T-helper 2 cell treated with Interferon-gamma antibody and Interleukin-4, amounts not matched to agents 5 μg/mL and 100 μg/mL, for 36 hours (primary cell): ENCODE measurements at places on chromosomes 2 and 18.
A peak's percentile ranks its signal among the peaks of the same experiment; 100 is the strongest.

DNA sequence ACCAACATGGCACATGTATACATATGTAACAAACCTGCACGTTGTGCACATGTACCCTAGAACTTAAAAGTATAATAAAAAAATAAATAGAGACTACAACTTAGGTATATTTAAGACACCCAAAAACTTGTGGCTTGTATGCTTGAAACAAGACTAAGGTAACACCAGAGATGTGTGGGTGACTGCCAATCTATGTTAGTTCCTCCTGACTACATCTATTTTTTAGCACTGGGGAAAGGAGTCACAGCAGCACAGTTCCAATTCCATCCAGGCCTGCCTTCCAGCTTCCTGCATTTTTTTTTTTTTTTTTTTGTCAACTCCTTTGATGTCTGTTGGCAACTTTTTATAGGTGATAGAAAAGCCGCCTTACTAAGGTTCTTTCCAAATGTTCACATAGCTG is 18.2 kb downstream of the C2orf69 start:
- peaks cover 2% of the 10 kb centered on the region for H3K4me1 ChIP-seq
- H3K27ac ChIP-seq = no peak overlapping the region
- no peak overlapping the region for H3K4me3 ChIP-seq
- no peak for DNase-seq

- H3K27ac ChIP-seq = no peak overlapping the region
- peaks cover 6% of the 10 kb centered on the region for H3K4me1 ChIP-seq
Observed at GRCh38 chr2:168363347-168364092, 92.6 kb upstream of the CERS6 start.

GRCh38 chr18:7541835-7542234 is 25.3 kb upstream of the PTPRM start:
- H3K27me3 ChIP-seq = no peaks in the 10 kb centered on the region
- no peak overlapping the region for H3K27ac ChIP-seq
- DNase-seq = no peak
- H3K4me3 ChIP-seq = no peak overlapping the region
- no peaks in the 10 kb centered on the region for H3K36me3 ChIP-seq

GRCh38 chr18:42165922-42166513 is 211.0 kb downstream of the PIK3C3 start:
- H3K27me3 ChIP-seq = no peaks in the 10 kb centered on the region
- no peaks in the 10 kb centered on the region for H3K4me1 ChIP-seq
- no peak overlapping the region for H3K4me3 ChIP-seq
- H3K36me3 ChIP-seq = no peaks in the 10 kb centered on the region
- DNase-seq = no peak

- H3K27me3 ChIP-seq = no peaks in the 10 kb centered on the region
- no peak overlapping the region for H3K4me3 ChIP-seq
- no peak overlapping the region for H3K27ac ChIP-seq
- no peak for DNase-seq
- no peaks in the 10 kb centered on the region for H3K36me3 ChIP-seq
Observed at GRCh38 chr2:58620093-58620492, 379.0 kb upstream of the FANCL start.

DNA sequence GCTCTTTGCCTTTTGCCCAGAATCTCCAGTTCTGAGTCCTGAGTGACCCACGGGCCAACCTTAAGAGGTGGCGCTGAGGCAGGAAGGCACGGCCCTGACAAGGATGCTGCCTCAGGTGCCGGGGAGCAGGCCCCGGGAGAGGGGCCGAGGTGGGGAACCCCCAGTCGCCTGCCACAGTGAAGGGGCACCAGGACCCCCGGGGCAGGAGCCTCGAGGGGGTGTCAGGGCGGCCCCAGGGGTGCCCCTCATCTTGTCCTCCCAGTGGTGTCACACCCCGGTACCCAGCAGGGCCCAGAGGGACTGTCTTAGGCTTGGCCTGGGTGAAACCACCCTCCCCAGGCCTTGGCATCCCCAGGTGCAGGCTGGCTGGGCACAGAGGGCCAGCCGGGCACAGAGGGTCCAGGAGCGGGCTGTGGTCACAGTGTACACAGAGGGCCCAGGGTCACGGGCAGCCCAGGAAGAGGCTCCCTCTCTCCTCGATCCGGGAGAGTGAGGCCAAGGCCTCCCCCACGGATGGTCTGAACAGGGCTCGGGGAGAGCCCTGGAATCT is 1.0 kb downstream of the PDCD1 start:
- no peaks in the 10 kb centered on the region for H3K36me3 ChIP-seq
- peaks cover 22% of the 10 kb centered on the region for H3K4me1 ChIP-seq
- no peak for DNase-seq

- no peak overlapping the region for H3K4me3 ChIP-seq
- no peaks in the 10 kb centered on the region for H3K27me3 ChIP-seq
- H3K27ac ChIP-seq = no peak overlapping the region
- DNase-seq = no peak
Observed at GRCh38 chr2:102235491-102235890, 48.7 kb downstream of the IL1RL2 start.

DNA sequence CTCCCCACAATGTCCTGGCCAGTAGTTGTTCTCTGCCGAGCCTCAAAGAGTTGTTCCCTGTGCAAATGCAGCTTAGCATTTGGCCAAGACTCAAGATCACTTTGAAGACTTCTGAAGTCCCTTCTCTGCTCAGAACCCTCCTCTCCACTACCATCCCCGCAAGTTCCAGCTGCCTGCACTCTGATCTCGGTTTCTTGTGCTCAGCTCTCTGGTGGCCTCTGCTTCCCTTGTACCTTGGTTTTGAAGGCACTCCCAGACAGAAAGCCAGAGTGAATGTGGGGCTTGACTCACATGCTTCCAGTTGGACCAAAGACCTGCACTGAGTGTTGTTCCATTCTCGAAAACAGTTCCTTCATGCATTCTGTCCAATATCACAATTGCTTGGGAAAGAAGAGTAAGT is 28.6 kb downstream of the CRACDL start:
- no peak for DNase-seq
- peaks cover 30% of the 10 kb centered on the region for H3K4me1 ChIP-seq
- H3K27me3 ChIP-seq = peaks cover 17% of the 10 kb centered on the region
- no peak overlapping the region for H3K27ac ChIP-seq

GRCh38 chr2:59540864-59541263 is 1012.6 kb downstream of the BCL11A start:
- no peak overlapping the region for H3K27ac ChIP-seq
- DNase-seq = no peak
- H3K4me3 ChIP-seq = no peak overlapping the region
- H3K27me3 ChIP-seq = no peaks in the 10 kb centered on the region
- no peaks in the 10 kb centered on the region for H3K36me3 ChIP-seq

DNA sequence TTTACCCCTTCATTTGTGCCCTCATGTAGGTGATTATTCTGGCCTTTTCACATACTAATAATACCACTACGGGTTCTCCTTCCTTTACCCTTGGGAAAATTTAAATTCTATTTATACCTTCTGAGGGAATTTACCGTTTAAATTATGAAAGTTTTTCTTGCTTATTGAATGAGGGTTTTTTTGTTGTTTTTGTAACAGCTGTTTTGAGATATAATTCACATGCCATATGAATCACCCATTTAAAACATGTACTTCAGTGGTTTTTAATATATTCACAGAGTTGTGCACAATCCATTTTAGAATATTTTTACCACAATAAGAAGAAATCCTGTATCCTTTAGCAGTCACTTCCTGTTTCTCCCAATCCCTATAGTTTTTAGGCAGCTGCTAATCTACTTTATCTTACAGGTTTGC is 54.7 kb downstream of the EML4 start:
- DNase-seq = no peak
- no peak overlapping the region for H3K27ac ChIP-seq
- H3K4me3 ChIP-seq = no peak overlapping the region
- peaks cover 10% of the 10 kb centered on the region for H3K4me1 ChIP-seq
- H3K27me3 ChIP-seq = no peaks in the 10 kb centered on the region

GRCh38 chr2:120418174-120418787 is 72.3 kb downstream of the INHBB start:
- H3K4me3 ChIP-seq = no peak overlapping the region
- H3K27me3 ChIP-seq = peaks cover 4% of the 10 kb centered on the region
- DNase-seq = no peak
- H3K36me3 ChIP-seq = no peaks in the 10 kb centered on the region

GRCh38 chr2:72204786-72205503 is 57.3 kb upstream of the CYP26B1 start:
- DNase-seq = no peak
- H3K27ac ChIP-seq = no peak overlapping the region
- no peaks in the 10 kb centered on the region for H3K36me3 ChIP-seq
- H3K4me3 ChIP-seq = no peak overlapping the region
- H3K27me3 ChIP-seq = no peaks in the 10 kb centered on the region
- no peaks in the 10 kb centered on the region for H3K4me1 ChIP-seq

DNA sequence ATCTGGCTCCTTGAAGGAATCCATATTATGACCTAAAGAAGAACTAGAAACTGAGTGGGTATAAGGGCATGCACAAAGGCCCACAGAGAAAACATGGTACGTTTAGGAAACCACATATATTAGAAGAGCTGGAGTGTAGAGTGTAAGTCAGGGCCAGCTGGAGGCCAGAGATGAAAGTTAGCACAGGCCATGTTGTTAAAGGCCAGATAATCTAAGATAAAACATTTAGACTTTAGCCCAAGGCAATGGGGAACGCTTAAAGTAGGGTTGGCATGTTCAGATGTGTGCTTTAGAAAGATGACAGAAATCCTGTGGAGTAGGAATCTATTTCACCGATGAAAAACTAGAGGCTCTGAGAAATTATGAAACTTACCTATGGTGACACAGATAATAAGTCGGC is 229.1 kb upstream of the NRP2 start:
- peaks cover 33% of the 10 kb centered on the region for H3K27me3 ChIP-seq
- no peak for DNase-seq
- H3K4me1 ChIP-seq = no peaks in the 10 kb centered on the region

- peak overlapping the region; percentile 92 for H3K27ac ChIP-seq
- peaks cover 44% of the 10 kb centered on the region for H3K36me3 ChIP-seq
- peak overlapping the region; percentile 85 for H3K4me3 ChIP-seq
- no peaks in the 10 kb centered on the region for H3K27me3 ChIP-seq
Observed at GRCh38 chr2:190535121-190535439, 558 bp upstream of the NEMP2 start.

- H3K27me3 ChIP-seq = peaks cover 7% of the 10 kb centered on the region
- peaks cover 14% of the 10 kb centered on the region for H3K4me1 ChIP-seq
- H3K4me3 ChIP-seq = no peak overlapping the region
Observed at GRCh38 chr18:78410094-78410786, 569.4 kb upstream of the SALL3 start.

GRCh38 chr2:28697602-28698149 is 54.0 kb upstream of the PPP1CB start:
- no peak overlapping the region for H3K27ac ChIP-seq
- H3K4me3 ChIP-seq = no peak overlapping the region
- DNase-seq = no peak
- H3K4me1 ChIP-seq = no peaks in the 10 kb centered on the region

GRCh38 chr18:297936-298335 is 30.1 kb upstream of the THOC1 start:
- H3K27me3 ChIP-seq = peaks cover 11% of the 10 kb centered on the region
- H3K27ac ChIP-seq = no peak overlapping the region
- no peak overlapping the region for H3K4me3 ChIP-seq
- no peaks in the 10 kb centered on the region for H3K4me1 ChIP-seq

DNA sequence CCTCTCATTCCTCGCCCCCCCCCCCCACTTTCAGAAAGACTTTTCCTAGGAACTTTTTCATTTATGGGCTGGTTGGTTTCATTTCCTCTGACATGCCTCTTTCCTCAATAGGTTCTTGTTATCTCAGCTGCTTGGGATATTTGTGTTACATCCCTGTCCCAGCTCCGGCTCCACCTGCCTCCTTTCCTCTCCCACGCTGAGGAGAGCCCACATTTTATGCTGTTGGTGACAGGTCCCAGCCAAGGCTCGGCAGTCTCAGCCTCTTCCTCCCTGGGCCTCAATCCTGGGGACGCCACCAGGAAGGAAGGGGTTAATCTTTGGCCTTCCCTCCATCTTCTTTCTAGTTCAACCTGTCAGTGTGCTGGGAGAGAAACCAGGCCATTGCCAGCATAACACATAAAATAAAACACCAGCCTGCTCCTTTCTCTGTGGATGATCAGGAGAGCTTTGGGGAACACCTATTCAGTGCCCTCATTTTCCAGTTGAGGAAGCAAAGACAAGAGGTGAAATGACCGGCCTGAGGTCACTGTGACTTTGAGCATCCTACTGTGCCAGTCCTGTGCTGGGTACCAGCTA is 216.9 kb upstream of the TNP1 start:
- peaks cover 10% of the 10 kb centered on the region for H3K27me3 ChIP-seq
- no peak overlapping the region for H3K4me3 ChIP-seq
- H3K4me1 ChIP-seq = no peaks in the 10 kb centered on the region

DNA sequence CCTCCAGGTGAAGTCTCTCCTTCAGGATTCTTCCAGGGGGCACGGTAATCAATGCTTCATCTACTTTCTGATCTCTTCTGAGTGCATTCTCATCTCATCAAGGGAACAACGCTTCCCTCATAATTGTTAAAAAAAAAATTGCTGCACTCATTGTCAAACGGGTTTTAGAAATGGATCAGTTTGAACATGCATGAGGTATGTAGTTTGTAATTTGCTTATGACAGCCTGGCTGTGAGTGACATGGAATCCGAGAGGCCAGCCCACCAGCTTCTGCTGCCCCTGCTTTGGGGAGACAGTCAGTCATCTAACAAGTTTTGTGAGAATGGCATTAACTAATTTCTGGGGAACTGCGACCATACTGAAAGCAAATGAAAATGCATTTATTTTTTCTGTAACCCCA is 791.9 kb upstream of the SOX11 start:
- H3K36me3 ChIP-seq = no peaks in the 10 kb centered on the region
- no peak for DNase-seq
- H3K4me1 ChIP-seq = no peaks in the 10 kb centered on the region
- H3K4me3 ChIP-seq = no peak overlapping the region

GRCh38 chr2:14635391-14635871 is 2.9 kb downstream of the LRATD1 start:
- no peak overlapping the region for H3K27ac ChIP-seq
- H3K4me3 ChIP-seq = no peak overlapping the region
- no peaks in the 10 kb centered on the region for H3K36me3 ChIP-seq

DNA sequence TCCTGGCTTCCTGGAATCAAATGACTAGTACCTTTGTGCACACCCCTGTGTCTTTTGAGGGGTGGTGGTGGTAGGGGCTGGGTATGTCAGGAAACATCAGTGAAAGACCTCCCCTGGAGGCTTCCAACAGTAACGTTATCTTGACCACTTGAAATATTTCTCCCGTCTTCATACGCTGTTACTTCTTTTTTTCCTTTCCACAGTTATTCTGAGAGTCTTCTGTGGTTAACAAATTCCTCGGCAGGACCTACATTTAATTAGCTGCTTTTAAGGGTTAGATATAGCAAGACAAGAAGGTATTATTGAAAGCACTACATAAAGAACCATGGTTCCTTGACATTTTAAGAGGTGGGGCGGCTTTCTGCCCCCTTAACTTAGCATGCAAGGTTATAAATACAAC is 34.6 kb downstream of the UGP2 start:
- no peak overlapping the region for H3K27ac ChIP-seq
- H3K4me3 ChIP-seq = no peak overlapping the region
- H3K4me1 ChIP-seq = peaks cover 22% of the 10 kb centered on the region
- no peaks in the 10 kb centered on the region for H3K27me3 ChIP-seq
- H3K36me3 ChIP-seq = peaks cover 56% of the 10 kb centered on the region
- DNase-seq = no peak

DNA sequence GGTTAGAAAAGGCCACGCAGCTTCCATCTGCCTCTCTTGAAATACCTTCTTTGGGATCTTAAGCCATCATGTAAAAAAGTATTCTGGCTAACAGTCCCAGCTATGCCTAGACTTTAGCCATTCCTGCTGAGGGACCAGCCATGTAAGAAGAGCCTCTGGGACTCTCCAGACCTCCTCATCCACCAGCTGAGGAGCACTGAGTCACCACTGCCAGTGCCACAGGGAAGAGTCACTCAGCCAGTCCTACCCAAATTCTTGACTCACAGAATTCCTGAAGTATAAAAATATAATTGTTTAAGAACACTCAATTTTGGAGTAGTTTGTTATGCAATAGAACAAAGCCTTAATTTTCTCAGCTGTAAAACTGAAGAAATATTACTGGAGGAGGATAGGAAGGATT is 436.7 kb downstream of the ZEB2 start:
- no peak overlapping the region for H3K27ac ChIP-seq
- H3K36me3 ChIP-seq = peaks cover 3% of the 10 kb centered on the region
- DNase-seq = no peak
- no peaks in the 10 kb centered on the region for H3K27me3 ChIP-seq
- no peak overlapping the region for H3K4me3 ChIP-seq
